ENCODE measurements at places on chromosomes 7 and 10. TPM values are rescaled to one million over a fixed set of nuclear protein-coding genes. Genes with fewer than 3 reads are reported as not detected.

The CRHR2 gene
- total RNA-seq: 0.35 TPM

DNA sequence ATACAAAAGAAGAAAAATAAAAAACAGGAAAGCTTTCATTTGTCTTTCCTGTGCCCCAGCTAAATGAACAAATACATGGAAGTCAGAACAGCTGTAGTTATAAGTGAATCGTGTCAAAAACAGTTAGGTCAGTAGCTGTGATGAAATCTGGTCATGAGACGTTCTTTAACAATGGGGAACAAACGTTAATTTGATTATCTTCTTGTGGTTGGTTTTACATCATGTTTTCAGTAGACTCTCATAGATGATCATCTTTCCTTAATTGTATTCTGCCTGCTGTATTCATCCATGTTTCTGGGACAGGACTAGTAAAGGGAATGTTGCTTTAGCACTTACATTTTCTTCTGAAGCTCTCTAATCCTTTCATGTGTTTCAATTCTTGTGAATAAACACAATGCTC, 97.0 kb downstream of the PCLO start:
- DNase-seq: no peak

DNA sequence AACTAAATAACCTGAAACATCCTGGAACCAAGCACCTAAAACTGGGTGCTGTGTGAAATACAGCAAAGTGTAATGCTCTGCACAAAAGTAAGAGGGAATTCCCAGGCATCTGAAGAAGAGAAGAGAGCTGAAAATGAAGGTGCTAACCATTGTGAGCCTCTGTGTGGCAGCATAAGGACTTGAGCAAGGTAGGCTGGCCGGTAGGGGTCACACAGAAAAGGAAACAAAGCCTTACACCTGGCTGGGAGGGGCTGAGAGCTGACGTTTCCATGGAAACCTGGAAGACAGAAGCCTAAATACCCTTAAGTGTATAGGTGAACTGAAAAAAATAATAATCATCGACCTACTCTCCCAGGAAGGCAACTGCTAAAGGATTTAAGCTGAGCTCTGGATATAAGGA, 48.6 kb downstream of the CUL1 start:
- no peak for DNase-seq

GRCh38 chr10:99996671-99997648, 12.8 kb downstream of the DNMBP start:
- no peak for DNase-seq

The PHKG1 gene
- total RNA-seq: 19.9 TPM

DNA sequence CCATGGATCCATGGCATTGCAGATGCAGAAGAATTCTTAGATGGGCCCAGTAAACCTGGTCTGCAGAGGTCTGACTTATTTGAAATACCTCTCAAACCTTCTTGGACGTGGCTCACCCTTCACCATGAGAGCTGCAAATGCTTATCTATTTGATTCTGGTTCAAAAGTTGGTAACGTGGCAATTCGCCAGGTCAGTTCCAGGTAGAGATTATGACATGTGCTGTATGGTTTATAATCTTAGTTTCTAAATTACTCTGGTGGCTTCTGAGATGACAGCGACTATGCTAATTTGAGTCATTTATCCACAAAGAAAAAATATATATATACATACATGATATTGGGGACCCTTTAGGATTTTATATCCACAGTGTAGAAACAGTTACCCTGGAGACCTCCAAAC, 68.8 kb downstream of the NRP1 start:
- no peak for DNase-seq

DNA sequence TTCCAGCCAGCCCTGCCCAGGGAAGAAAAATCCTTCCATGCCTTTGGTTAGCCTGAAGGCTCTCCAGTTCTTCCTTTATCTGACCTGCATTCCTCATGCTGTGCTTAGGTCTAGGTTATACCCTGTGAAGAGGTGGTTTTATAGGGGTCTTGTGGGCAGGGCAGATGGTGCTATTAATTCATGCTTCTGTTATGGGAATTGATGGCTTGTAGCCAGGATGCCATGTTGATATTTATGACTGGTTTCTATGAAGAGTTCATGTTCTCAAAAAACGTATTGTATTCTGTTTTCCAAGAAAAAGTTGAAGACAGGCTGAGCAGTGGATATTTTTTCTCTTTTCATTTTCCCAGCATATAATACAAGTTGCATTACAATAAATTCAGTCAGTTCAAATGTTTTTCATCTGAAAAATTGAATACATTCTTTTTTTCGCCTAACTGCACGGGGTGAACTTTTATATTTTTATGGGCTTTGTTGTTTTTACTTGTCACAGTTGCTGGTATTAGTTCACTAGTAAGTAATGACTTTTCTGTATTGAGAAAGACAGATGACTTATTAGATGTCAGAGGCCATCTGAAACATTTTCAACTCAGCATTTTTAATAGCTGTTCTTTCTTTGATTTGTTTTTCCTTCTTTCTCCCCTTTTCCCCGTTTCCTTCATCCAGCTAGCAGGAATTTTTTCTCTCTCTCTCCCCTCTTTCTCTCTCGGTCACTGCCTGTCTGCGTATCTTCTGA, 322.8 kb downstream of the LRMDA start:
- DNase-seq: no peak

The HOXA1 gene
- total RNA-seq: 0.12 TPM

The RBM20 gene
- total RNA-seq: 152 TPM

DNA sequence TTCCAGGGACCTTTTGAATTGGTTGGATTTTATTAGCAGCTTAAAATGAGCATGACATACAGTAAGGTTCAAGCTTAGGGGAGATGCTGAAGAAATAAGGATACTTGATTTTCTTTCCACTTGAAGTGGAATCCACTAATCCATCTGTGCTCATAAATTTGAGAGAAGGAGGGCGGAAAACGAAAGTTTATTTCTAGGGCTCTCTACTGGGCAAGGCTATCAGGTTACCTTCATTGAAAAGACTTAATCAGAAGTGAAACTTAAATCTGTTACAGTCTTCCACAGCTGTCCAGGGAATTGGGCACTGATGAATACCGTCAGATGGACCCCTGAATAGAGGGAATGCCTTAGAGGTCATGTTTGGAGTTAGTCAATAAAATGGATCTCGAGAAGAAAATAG, 21.8 kb downstream of the AUTS2 start:
- DNase-seq: no peak

DNA sequence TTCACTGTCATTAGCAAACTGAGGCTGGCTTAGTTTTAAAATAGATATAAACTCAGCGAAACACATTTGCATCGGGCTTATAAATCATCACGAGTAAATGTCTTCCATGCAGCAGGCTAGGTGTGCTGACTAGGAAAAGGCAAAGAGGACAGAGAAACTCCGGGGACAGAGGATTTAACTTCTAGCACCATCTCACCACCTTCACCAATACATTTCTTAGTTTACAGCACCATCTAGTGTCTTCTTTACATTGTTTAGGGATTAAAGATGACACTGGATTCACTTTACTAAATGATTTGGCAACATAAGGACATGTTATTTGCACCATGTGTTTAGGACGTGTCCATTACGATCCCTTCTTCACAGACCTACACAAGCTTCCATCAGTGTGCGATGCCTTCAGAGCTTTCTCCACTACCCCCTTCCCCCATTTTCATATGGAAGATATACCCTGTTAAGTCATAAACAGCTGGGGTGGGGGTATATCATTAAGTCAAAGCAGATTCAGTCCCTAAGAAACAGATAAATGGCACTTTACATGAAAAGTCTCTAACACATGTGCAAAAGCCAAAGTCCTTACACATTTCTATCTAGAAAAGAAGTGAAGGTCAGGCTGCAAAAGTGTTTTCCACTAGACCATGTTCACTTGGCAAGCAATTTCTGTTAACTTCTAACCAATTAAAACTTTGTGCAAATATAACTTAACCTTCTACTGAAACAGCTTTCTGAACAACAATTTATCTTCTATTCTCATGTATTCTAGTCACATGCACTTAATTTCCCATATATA, 103.3 kb downstream of the GRB10 start:
- DNase-seq: no peak

DNA sequence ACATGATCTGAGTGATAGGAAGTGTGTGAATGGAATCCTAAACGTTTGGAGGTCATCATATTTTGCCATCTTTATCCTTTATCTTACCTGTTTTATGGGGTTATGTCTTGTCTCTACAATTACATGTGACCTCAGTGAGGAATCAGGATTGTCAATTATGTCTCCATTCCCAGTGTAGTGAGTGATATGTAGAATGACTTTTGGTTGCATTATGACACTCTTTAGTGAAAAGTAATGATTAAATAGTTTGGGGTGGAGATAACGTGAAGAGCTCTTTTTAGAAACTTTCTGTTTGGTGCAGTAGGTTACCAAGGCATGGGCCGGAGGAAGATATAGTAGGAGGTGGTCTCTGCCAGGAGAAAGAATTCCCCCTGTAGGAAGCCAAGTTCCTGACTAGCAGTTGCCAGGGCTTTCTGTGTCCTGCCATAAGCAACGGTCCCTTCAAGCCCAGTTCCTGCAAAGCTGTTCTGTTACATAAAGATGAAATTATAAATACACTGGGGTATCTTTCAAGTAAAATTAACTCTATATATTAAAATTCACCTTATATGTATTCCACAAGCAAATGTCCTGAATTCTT, 228.2 kb downstream of the NSUN6 start:
- no peak for DNase-seq

DNA sequence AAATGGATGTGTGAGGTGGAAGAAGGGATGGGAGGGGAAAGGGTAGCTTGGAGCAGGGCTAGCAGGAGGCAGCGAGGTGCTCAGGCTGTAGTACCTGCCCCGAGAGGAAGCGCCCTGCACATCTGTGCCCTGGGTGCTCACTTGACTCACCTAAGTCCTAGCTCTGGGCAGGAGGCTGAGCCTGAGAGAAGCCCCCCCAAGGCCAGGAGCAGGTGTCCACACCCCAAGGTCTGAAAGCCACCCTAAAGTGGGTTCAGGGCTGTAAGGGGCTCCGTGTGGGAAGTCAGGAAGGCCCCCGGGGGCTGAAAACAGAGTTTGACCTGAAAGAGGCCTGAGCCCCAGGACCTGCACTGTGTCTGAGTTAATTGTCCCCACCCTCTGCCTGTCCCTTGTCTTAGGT, 95.8 kb upstream of the PODXL start:
- DNase-seq: no peak

GRCh38 chr7:30396389-30396788, 82.2 kb downstream of the NOD1 start:
- DNase-seq: no peak

The LBX1 gene
- total RNA-seq: not detected

The CRYGN gene
- 0.52 TPM for total RNA-seq

The PIK3CG gene
- 1.6 TPM for total RNA-seq

Measured in heart left ventricle (tissue), 16 donors.